ENCODE measurements at places on chromosomes 3 and 15. TPM values are rescaled to one million over a fixed set of nuclear protein-coding genes. Genes with fewer than 3 reads are reported as not detected.

The CAMKV gene
- not detected for total RNA-seq

The CTXND1 gene
- total RNA-seq: not detected

DNA sequence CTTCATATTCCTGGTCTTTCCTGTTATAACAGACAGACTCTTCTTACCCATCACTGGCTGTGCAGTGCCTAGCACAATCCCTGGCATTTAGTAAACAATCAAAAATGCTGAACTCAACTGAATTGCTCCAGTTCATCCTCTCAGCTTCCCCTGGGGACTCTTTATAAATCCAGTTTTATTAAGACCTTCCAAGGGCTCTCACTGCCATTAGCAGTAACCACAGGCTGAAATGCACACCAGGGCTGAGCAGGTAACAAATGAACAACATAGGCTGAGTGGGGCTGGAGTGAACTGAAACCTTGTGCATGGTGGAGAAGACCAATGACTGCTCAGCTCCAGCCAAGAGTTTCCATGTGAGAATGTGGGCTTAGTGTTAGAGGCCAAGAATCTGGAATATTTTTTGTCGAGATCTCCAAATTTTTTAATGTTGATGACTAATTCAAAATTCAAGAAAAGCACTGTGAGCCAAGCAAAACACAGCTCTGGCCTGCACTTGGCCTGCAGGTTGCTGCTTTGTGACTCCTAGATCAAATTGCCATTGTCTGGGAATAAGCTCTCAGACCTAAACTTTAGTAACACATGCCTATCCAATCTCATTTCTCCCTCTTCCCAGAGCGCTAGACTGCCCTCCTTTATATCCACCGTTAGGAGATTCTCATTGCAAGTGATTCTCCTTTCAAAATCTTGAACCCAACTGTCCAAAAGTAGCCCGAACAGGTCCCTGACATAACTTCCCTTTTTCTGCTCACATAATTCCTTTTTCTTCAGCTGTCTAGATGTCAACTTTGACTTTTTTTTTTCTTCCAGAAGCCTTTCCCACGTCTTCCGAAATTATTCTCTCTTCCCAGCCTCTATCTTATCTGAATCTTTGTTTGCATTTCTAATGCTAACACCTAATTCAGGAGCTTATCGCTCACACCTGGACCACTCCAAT, 7.4 kb downstream of the SQOR start:
- DNase-seq: no peak

DNA sequence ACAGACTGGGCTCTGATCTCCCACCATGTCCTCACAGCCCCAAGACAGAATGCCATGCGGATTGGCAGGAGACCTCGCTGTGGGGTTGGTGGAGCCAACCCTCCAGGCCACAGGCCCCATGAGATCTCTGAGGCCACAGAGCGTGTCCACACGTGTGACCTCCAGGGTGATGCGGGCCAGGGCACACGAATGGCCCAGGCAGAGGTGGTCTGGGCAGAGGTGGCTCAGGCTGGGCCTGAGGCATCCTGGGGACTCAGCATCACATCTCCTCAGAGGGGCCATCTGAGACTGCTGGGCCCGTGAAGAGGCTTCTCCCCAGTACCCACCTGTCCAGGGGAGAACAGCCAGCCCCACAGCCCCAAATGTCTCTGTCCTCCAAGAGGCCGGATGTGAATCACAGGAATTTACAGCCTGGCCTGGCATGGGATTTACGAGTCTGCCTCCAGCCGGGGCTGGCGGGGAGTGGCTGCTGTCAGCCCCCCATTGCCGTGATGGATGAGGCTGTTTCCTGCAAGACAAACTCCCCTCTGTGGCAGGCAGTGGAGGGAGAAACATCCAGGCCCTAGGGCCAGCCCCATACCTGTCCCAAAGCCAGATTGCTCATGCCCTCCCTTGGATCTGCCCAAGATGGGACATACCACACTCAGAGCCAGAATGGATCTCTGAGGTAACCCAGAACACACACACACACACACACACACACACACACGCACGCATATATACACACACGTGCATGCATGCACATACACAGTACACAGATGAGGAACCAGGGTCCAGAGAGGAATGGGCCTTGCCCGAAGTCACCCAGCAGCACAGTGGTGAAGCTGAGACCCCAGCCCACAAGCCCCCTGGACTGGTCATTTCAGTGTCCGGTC, 208.3 kb downstream of the TBC1D2B start:
- no peak for DNase-seq

The CCDC33 gene
- not detected for total RNA-seq

DNA sequence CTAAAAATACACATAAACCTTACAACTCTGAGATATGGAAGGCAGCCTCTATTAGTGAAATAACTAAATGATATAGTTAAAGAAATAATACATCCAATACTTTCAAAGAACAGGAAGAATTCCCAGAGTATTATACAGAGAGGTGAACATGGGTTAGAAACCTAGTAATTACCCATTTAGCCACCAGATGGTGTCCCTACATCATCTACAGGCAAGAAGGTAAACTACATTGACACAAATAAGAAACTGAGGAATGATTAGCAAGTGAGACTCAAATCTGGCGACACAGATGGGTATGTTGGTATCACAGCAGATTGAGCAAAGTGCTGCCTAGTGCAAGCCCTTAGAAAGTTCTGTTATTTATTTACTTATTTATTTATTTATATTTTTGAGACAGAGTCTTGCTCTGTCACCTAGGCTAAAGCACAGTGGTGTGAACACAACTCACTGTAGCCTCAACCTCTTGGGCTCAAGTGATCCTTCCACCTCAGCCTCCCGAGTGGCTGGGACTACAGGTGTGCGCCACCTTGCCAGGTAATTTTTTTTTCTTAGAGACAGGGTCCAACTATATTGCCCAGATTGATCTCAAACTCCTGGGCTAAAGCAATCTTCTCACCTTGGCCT, 28.2 kb downstream of the NEK4 start:
- DNase-seq: no peak

The ROBO2 gene
- total RNA-seq: not detected

GRCh38 chr15:57572468-57572867, 19.2 kb upstream of the MYZAP start:
- no peak for DNase-seq

DNA sequence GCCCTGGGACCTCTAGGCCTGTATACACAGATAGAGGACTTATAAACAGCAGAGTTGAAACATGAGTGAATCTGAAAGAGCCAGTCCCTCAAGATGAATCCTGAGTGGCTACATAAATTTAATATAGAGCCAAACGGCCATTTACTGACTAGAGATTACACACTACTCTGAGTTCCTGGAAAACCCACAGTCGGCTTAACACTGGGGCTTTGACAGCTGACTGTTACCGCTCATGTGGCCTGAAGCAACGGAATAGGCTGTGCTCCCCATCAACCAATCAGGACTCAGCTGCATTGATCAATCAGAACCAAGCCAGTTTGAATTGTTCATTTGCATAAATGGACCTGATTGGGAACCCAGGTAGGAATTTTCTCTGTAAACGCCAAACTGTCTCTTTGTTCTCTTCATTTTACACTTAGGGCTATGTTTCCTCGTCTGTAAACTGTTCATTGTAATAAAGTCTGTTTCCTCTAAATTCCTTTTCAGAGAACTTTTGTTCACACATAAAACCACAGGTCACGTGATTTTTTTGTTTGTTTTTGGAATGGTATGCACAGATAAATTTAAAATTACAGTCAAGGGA, 40.5 kb downstream of the CCNL1 start:
- DNase-seq: no peak

DNA sequence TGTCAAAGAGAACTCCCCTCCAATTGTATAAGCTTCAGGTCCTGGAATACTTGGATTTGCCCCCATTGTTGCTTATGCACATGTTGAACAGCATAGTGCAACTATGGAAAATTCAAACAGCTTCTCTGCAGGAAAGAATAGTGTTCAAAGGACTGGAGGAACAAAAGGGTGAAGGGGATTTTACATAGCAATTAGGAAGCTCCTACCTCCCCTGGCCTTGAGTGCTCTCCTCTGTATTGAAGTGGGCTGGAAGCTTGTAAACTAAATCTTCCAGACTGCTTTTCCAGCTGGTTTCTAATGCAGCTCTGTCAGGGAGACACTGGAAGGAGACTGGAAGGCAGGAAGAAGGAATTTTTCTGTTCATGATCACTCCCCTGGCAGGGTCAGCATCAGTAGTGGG, 7.2 kb upstream of the ELP6 start:
- DNase-seq: no peak

The ZNF80 gene
- total RNA-seq: 1.7 TPM

- no peak for DNase-seq
These were observed 11.2 kb upstream of the KBTBD12 start for GRCh38 chr3:127903611-127904375.

DNA sequence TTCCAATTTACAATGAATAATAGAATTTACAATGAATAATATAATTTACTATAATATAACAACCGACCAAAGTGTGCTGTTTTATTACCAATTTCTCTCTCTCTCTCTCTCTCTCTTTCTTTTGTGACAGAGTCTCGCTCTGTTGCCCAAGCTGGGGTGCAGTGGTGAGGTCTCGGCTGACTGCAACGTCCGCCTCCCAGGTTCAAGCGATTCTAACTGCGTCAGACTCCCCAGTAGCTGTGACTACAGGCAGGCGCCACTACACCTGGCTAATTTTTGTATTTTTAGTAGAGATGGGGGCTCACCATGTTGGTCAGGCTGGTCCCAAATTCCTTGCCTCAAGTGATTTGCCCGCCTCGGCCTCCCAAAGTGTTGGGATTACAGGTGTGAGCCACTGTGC, 17.0 kb upstream of the CCNL1 start:
- DNase-seq: no peak

DNA sequence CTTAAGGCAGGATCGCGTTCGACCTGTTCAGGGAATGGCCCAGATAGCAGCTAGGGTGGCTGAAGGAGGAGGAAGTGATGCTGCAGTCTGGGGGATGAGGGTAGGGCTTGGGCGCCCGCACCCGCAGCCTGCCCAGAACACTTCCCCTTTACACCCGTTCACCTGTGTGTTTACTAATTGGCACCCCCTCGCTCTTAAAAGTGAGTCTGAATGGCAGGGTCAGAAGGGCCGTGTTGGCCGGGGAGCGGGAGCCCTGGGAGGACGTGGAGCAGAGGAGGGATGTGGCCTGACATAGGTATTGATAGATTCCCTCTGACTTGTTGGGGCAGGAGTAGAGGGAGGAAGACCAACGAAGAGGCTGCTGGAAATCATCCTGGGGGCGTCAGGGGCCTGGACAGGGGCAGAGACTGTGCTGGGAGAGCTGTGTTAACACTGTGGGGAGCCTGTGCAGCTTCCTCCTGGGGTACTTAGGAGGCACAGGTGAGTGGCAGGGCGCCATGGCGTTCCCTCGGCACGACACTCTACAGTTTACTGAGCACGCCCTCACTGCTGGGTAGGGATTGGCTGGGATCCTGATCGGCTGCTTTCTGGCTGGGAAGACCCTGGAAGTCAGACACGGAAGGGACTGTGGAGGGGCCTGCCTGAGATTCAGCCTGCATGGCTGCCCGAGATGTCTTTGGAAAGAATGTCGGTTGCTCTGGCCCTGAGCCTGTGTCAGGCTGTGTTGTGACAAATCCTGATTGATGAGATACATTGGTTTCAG, 51.7 kb downstream of the SLC6A6 start:
- no peak for DNase-seq

GRCh38 chr3:138936741-138937689, 9.9 kb downstream of the FOXL2 start:
- DNase-seq: no peak

- no peak for DNase-seq
These were observed 26.7 kb upstream of the FBN1 start for GRCh38 chr15:48672206-48672605.

GRCh38 chr15:35833581-35833980, 287.6 kb upstream of the DPH6 start:
- no peak for DNase-seq

DNA sequence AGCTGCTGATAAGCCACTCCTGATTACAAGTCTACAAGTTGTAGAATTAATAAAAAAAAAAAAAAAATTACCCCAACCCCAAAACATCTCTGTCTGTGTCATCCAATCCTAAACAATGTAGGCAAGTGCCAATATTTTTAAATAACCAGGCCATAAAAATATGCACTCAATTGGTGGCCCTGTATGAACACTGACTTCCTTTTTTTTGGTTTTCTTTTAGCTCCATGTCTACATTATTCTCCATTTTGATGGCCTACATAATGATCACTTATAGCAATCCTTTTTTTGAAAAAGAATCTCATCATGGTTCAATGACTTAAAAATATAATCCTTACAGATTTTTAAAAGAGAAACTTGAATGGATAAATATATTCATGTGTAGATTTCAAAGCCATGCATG, 72.1 kb downstream of the FOXP1 start:
- no peak for DNase-seq

DNA sequence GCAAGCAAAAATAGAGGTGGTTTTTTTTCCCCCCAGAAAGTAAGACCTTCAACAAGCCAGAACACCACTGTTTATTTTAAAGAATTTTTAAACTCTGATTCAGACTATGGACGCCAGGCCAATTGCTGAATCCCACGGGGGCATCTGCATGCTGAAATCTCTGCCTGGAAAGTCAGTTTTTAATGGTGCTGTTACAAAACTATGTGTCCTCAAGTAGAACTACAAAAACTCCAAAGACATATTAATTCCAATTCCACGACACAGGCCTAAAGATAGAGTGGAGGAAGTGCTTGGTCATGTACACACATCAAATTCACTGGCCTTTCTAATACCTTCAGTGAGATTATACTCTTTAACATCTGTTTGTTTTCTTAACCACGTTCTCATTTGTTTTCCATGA, 490.5 kb upstream of the NR2F2 start:
- no peak for DNase-seq

DNA sequence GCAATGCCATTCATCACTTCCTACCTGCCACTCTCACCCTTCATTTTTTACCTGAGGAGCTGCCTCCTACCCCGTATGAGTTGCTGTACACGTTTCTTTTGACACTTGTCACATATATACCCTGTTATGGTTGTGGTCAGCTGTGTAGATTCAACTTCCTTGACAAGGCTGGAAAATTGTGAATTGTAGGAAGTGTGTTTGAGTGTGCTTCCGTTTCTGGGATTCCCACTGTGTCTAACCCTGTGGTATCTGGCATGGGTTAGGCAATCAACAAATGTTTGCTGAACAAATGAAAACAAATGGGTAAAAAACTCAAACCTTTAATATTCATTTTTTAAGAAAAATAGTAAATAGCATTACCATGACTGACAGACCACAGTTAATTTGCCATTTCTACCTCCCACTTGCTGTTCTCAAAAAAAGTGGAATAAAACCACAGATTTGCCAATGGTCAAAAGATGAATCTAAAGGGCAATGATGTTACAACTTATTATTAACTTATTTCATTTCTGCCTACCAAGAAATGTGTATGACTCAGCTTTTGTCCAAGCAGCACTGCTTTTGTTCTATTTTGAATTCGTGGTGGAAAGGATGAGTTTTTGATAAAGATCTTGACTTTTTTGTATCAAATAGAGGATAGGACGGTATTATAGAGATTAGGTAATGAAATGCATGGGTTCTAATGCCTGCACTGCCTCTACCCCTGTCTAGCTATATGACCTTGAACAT, 404.6 kb downstream of the LPP start:
- no peak for DNase-seq

The GRAMD2A gene
- not detected for total RNA-seq
